ENCODE measurements at places on chromosomes 5 and 9.

GRCh38 chr9:88051138-88051537 lies 76.8 kb upstream of the CDK20 start:
- no peak for DNase-seq

GRCh38 chr5:13945271-13945670 lies 783 bp upstream of the DNAH5 start:
- no peak for DNase-seq

DNA sequence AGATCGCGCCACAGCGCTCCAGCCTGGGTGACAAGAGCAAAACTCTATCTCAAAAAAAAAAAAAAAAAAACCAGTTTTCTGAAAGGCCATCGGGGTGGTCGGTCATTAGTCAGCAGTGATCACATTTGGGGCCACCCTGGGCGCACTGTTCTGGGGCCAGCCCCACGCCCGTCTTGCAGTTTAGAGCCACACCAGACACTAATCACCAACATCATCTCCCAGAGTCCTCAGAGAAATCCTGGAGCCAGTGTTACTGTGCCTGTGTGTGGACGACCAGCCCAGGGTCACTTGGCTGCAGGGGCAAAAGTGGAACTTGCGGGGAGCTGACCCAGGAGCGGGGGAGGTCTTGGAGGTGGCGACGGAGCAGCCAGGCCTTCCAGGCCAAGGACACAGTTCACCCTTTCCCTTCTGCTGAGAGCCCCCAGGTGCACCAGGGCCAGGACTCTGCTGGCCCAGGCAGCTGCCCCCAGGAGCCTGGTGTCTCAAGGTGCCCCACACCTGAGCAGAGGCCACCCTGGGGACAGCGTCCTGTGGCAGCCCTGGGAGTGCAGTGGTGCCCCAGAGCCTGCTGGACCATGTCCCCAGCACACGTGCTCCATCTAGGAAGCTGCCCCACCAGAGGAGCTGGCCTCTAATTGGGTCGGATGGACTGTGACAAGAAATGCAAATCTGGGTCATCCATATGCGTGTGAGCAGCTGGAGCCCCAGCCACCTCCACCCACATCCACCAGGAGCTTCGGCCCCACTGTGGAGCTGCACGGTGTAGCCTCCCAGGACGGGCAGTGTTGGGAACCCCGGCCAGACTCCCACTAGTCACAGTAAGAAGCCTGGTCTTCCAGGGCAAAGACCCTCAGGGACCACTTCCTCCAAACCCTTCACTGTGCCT lies 51.1 kb downstream of the NEK6 start:
- no peak for DNase-seq

GRCh38 chr5:168357876-168358275 lies 66.4 kb downstream of the WWC1 start:
- DNase-seq = no peak

DNA sequence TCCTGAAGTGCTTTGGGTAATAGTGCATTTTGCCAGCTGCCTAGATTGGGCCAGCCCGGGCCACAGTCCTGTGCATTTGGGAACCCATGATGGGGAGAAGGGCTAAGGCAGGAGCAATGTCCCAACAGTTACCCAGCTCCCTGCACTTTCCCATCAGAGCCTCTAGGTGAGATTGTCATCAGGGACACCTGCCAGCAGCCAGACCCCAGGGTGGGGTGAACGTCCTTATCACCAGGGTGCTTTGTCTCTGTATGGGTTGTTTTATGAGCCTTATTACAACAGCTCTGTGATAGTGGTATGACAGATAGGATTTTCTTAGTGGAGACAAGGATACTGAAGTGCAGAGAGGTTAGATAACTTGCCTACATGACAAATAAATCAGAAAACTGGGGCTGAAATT lies 365.7 kb downstream of the OSTF1 start:
- no peak for DNase-seq

All from DMS79 treated with DMSO at 0.1 percent for 48 hours (cell line).